Small intestine (tissue), 16 donors: ENCODE measurements at places on chromosomes 1 and 21. TPM values are rescaled to one million over a fixed set of nuclear protein-coding genes. Genes with fewer than 3 reads are reported as not detected.

The SMPDL3B gene
- polyA plus RNA-seq, result 19.2 TPM

The PTPN22 gene
- 14.3 TPM for polyA plus RNA-seq

The MAPKAPK2 gene
- polyA plus RNA-seq, result 56.4 TPM

The SLC44A5 gene
- polyA plus RNA-seq, result 1.4 TPM

The SLC45A3 gene
- polyA plus RNA-seq, result 1.3 TPM

The PRAMEF27 gene
- polyA plus RNA-seq, result not detected

The BCAR3 gene
- 26.2 TPM for polyA plus RNA-seq

The SELENBP1 gene
- 88.8 TPM for polyA plus RNA-seq

The MYOM3 gene
- polyA plus RNA-seq, result 84.8 TPM

The PDZK1 gene
- polyA plus RNA-seq, result 141 TPM

The AMY1A gene
- polyA plus RNA-seq, result not detected

The CD2 gene
- polyA plus RNA-seq, result 6.3 TPM

The CFHR2 gene
- polyA plus RNA-seq, result not detected
